ENCODE measurements at places on chromosomes 4 and X.

- no peak for DNase-seq
These were observed 77.3 kb upstream of the IL2 start for GRCh38 chr4:122533841-122534240.

GRCh38 chr4:76758996-76759395 lies 138.9 kb downstream of the SOWAHB start:
- no peak for DNase-seq

DNA sequence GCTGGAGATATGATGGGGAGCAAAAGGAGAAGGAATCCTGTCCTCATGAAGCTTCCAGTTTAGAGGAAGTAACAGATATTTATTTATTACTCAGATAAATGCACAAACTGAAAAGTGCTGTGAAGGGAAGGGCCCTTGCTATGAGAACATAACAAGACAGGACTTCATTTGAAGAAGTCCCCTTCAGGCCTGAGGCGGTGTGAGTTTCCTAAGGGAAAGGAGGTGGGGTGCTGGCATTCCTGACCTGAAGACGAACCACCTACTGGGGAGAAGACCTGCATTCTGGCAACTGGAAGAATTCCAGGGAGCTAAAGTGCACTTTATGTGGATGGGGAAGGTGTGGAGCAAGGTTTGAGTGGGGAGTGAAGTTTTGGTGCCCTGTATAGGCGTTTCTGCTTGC lies 15.9 kb upstream of the SPARCL1 start:
- DNase-seq, result no peak

DNA sequence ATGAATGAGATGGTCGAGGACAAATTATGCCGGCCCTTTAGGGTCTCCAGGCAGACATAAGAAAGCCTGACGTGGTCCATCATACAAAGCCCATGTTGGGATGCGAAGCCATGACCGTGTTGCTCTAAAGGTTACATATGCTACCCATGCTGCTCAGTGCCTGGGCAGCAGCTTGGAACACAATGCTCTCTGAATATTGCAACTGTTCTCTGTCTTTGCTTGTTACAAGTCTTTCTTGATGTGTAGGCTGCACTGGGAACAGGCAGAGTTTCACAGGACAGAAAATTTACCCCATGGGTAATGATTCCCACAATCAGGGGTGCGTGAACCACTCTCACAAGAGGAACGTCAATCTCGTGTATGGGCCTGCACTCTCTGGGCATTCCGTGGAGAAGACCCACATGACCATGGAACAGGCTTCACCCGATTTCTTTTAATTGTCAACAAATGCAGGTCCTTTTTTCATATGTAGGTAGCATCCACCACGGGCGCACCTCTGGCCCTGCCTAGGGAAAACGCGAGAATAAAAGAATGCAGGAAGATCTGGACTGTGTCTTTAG lies 66.3 kb downstream of the NBDY start:
- no peak for DNase-seq

DNA sequence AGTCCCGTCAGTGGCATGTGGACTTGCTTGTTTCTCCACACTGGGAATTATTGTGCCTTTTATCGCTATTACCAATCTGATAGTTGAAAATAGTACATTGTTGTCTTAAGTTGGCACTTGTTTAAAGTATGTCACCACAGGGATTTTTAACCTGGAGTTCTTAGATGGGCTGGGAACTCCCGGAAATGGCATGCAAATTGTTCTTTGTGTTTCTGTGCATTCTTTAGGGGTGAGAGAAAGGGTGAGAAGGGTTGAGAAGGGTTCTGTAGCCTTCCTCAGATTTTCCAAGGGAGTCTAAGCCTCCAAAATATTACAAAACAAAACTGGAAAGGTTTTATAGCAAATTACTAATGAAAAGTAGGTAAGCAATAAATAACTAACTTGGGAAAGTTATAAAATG lies 176.9 kb downstream of the ZIC3 start:
- no peak for DNase-seq

- DNase-seq, result no peak
These were observed 55.4 kb downstream of the ZFX start for GRCh38 chrX:24204958-24205357.

DNA sequence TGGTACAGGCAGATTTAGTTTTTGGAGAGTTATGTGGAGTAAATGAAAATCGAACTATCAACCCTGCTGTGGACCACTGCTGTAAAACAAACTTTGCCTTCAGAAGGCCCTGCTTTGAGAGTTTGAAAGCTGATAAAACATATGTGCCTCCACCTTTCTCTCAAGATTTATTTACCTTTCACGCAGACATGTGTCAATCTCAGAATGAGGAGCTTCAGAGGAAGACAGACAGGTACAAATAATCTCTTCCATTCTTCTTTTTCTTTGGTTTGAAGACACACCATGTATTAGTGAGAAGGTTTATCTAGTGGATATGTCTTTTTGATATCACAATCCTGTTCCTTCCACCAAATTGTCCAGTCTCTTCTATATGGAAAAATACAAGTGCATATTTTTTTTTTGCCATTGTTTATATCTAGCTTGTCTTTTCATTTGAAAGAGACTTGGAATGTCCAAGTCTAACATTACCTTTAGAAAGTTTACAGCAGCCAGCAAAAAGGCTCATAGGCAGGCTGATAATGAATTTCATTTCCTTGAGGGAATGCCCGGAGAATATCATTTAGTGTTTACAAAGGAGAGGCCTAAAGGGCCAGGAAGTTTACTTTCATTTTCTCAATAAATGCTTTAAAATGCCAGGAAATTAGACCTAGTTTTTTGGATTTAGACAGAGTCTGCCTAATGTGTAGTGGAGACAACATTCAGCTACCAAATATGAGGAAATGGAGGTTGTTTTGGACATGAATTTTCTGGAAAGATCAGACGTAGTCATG lies 18.6 kb downstream of the AFM start:
- DNase-seq, result no peak

GRCh38 chrX:19855700-19856381 lies 31.6 kb downstream of the SH3KBP1 start:
- no peak for DNase-seq

DNA sequence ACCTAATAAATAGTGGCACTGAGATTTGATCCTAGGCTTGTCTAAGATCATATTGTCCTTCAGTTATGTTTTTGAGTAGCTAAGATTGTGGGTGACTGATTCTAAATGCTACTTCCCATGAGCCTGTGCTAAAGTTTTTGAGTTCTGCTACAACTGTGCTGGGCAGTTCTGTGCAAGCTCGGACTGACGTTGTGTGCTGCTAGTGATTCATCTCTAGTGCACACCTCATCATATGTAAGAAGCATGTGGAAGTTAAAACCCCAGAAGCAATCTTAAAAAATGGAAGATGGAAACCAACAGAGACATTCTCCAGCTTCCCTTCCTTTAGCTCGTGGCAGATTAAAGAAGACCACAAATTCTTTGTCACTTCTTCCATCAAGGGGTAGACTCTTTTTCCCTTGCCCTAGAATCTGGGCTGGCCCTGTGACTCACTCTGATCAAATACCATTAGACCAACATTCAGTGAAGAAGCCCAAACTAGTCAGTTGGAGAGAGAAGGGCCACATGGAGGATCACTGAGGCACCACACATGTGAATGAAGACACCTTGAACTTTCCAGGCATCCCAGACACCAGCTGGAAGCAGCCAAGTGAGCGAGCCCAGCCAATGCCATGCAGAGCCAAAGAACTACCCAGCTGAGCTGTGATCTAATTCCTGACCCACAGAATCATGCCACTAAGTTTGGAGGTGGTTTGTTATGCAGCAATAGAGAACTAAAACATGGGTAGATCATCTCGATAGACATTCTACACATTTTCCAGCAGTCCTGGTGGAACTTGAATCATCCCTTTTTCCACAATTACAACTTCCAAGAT lies 16.8 kb downstream of the ARHGAP6 start:
- no peak for DNase-seq

GRCh38 chrX:40282348-40282747 lies 184.6 kb upstream of the BCOR start:
- DNase-seq, result no peak

- no peak for DNase-seq
These were observed 41.9 kb upstream of the RELL1 start for GRCh38 chr4:37728064-37728463.

GRCh38 chr4:25950461-25951389 lies 36.7 kb downstream of the SMIM20 start:
- DNase-seq, result no peak

DNA sequence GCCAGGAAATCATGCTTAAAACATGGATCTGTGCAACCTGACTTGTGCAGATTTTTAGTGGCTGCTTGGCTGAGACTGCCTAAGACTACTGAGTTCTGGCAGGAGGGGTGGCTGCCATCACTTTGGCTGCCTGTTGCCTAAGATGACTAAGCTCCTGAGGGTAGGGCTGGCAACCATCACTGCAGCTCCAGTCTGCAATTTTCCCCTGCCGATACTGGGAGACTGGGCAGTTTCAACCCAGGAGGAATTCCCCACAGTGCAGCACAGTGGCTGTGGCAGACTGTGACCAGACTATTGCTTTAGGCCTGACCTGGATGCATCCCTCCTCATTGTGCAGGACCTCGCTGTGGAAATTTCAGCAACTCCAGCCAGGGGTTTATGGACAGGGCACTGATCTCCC lies 544.9 kb downstream of the ANKRD50 start:
- no peak for DNase-seq

GRCh38 chr4:52107336-52107735 lies 56.2 kb downstream of the SPATA18 start:
- no peak for DNase-seq

GRCh38 chrX:47358387-47359065 lies 11.9 kb upstream of the ZNF157 start:
- no peak for DNase-seq

DNA sequence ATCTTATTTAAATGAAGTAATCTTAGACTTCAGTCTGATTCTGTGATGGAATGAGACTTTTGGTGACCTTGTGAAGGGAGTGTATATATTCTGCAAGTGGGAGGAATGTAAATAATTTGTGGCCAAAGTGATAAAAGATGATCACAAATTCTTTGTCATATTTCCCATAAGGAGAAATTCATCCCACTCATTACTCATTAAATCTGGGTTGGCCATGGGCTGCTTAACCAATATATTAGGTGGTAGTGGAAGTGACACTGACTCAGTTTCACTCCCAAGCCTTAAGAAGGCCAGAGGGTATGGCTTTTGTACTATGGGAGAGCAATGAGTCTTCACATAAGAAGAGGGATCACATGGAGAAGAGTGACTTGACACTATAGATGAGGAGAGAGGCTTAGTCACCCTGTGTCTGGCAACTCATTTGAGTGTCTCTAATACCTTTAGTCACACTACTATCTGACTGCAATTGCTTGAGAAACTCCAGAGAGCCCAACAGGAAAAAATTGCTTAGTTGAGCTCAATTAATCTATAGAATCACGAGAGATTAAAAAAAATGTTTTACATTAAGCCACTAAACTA lies 408.2 kb upstream of the PITX2 start:
- no peak for DNase-seq

DNA sequence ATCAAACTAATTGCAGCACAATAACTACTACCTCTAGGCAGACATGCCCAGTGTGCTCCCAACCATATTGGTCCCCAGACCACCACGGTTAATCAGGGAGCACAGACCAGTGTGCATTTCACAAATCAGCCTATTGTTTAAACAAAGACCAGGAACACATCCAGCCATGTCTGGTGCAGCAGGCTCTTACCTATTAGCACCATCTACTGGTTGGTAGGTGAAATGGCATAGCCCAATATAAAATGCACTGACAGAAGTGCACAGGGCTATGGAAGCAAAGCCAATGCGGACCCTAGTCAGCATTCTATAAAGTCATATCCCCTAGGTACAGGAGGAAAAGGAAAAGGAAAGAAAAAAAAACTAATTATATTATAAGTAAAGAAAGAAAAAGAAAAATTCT lies 15.5 kb upstream of the CYLC1 start:
- no peak for DNase-seq

DNA sequence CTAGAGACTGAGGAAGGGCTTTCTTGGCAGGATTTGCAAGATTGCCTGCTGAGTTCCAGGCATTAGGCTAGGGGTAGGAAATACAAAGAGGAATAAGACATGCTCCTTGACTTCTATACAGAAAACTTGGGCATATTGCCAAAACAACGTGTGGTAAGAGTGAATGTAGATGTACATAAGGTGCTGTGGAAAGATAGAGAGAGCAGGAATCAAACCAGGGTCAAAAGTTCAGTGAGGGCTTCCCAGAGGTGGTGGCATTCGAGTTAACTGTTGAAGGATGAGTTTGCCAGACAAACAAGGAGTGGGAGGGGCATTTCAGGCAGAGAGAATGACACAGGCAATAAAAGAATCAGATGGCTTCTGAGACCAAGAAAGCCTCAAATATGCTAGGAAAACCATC lies 187.9 kb downstream of the KDR start:
- DNase-seq, result no peak

DNA sequence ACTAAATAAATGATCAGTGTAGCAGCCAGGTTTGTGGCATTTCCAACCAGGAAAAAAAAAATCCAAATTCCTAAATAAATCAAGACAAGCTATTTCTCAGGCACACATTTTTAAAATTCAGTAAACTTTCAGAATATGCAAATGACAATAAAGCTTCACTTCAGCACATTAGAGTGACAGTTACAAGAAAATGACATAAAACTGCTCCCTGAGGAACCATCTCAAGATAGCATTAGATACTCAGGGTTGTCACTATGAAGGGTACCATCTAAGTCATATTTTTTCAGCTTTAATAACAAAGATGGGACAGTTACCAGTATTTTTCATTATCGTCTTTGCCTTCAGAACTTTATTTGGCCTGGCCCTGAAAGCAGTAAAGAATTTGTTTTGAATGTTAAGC lies 411.3 kb upstream of the RASGEF1B start:
- DNase-seq, result no peak

GRCh38 chr4:25575611-25576010 lies 80.0 kb upstream of the SLC34A2 start:
- DNase-seq, result no peak

GRCh38 chr4:87299898-87300297 lies 22.8 kb downstream of the HSD17B13 start:
- no peak for DNase-seq

DNA sequence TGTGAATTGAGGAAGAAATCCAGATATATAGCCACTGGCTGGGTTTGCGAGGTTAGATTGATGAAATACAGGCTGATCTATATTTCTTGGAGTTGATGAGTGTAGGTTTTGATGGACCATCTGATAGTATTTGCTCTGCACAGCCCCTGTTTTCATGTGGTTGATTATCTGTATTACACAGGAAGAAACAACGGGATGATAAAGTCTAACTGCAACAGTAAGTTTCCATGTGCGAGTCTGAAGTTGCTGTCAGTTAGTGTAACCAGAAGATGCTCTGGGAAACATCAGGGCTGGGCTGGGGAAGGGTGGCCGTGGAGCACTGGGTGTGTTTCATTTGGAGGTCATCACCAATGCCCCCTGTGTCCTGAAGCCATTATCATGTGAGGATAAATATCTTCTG lies 148.4 kb upstream of the SFRP2 start:
- DNase-seq, result no peak

DNA sequence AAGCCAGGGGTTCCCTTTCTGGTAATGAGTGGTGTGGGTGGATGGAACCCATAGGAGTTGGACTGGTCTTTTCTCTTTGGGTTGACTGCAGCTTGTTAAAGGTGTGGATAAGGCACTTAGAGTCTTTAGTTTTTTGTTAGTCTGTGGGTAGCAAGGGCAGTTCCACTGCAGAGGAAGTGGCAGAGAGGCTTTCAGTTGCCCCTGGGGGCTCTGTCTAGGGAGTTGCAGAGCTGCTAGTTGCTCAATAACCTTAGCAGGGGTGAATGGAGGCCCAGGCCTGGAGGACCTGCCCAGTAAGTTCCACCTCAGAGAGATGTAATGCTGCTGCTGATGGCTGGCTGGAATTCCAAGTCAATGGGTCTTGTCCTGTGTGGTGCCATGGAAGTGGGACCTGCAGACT lies 282.6 kb upstream of the NDST4 start:
- DNase-seq, result no peak

Data from stimulated activated CD8-positive, alpha-beta memory T cell treated with anti-CD3 and anti-CD28 coated beads, Interleukin-12 subunit alpha, Interleukin-12 subunit beta, amount 100 ng/mL, for 4 hours (primary cell).